COR-L47 (cell line): ENCODE measurements at places on chromosomes 1 and 21.

DNA sequence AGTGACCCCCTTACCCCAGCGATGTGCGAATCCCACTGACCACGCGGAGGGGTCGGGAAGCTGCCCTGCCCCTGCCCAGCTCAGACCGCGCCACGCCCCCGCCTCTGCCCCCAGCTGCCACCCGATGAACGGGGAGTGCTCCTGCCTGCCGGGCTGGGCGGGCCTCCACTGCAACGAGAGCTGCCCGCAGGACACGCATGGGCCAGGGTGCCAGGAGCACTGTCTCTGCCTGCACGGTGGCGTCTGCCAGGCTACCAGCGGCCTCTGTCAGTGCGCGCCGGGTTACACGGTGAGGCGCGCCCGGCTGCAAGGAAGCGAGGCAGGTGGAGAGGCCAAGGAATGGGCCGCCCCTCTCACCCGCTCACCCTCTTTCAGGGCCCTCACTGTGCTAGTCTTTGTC is 11.9 kb upstream of the LRRC71 start:
- DNase-seq: no peak

DNA sequence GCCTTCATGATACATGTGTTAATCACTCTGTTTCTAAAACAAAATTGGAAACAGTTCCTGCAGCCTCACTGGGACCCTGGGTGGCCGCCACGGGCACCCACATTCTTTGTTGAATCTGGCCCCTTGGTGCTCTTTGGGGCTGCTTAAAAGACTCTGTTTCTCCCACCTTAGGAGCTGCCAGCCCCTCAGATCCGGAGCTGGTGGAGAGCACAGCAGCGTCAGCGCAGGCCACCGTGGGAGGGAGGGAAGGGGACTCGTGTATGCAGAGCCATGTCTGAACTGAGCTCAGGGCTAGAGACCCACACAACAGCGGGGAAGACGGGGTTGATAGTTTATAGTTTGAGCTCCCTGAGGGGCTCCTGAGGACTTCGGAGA is 121.2 kb downstream of the CNIH3 start:
- DNase-seq: no peak

- DNase-seq: no peak
These were observed 4.2 kb upstream of the PMVK start for GRCh38 chr1:154940651-154941194.

DNA sequence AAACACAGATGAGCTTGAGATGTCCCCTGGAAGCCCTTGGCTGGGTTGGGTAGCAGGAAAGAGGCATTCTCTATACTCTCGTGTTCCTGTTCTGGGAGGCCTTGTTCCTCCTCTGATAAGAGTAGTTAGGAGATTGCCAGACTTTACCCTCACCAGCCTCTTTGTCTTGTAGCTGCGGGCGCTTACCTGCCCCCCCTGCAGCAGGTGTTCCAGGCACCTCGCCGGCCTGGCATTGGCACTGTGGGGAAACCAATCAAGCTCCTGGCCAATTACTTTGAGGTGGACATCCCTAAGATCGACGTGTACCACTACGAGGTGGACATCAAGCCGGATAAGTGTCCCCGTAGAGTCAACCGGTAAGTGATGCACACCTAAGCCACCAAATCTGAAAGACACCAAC is 5.2 kb downstream of the AGO1 start:
- DNase-seq: no peak

DNA sequence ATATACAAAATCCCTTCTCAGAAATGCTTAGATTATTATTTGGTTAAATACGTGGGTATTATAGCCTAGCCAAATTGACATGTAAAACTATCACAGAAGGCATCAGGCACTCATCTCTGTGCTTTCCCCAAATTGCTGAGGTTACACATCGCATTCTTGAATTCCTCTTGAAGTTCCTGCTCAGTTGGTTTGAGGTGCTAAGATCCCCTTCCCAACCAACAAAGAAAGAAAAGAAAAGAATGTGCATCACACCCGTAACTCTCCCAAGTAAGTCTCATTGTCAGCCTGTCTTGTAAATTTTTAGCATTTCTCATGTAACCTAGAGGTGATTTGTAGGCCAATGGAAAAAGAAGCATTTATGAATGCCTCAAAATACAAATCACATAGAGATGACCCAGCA is 539.2 kb upstream of the PRMT6 start:
- no peak for DNase-seq
